RWPE1 (cell line): ENCODE measurements at places on chromosomes 12 and 14.
A peak's percentile ranks its signal among the peaks of the same experiment; 100 is the strongest.

DNA sequence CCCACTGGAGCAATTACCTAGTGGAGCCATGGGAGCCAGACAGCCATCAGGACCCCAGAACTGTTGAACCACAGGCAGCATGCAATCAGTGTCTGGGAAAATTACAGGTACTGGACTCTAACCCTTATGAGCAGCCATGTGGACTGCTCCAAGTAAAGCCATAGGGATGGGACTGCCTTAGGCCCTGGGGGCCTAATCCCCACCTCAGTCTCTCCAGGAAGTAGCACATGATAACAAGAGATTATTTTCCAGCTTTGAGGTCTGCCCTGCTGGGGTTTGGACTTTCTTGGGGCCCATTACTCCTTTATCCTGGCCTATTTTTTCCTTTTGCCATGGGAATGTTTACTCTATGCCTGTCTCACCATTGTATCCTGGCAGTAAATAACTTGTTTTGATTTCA is 226.8 kb downstream of the AEBP2 start:
- DNase-seq = no peak

GRCh38 chr14:30620178-30620577 is 1.9 kb upstream of the SCFD1 start:
- peak; percentile 30 for DNase-seq

- DNase-seq = no peak
Observed at GRCh38 chr12:69046363-69046762, 113.4 kb upstream of the CPM start.

DNA sequence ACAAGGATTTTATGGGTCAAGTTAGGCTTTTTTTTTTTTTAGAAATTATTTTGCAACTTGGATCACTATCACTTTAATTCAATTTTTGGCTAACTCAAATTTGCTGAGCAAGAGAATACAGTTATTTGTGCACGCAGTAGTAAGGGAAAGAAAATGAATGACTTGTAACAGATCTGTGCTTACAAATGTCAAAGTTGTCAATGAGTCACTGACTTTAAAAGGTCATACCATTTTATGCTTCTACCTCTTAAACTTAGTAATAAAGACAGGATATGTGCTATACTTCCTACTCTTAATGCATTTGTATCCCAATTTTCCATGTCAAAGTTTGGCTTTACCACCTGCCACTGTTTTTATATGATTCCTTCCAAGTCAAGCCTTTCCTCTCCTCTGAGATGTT is 131.1 kb upstream of the FBXO33 start:
- no peak for DNase-seq

- DNase-seq = no peak
Observed at GRCh38 chr14:33402604-33403003, 463.9 kb downstream of the NPAS3 start.

DNA sequence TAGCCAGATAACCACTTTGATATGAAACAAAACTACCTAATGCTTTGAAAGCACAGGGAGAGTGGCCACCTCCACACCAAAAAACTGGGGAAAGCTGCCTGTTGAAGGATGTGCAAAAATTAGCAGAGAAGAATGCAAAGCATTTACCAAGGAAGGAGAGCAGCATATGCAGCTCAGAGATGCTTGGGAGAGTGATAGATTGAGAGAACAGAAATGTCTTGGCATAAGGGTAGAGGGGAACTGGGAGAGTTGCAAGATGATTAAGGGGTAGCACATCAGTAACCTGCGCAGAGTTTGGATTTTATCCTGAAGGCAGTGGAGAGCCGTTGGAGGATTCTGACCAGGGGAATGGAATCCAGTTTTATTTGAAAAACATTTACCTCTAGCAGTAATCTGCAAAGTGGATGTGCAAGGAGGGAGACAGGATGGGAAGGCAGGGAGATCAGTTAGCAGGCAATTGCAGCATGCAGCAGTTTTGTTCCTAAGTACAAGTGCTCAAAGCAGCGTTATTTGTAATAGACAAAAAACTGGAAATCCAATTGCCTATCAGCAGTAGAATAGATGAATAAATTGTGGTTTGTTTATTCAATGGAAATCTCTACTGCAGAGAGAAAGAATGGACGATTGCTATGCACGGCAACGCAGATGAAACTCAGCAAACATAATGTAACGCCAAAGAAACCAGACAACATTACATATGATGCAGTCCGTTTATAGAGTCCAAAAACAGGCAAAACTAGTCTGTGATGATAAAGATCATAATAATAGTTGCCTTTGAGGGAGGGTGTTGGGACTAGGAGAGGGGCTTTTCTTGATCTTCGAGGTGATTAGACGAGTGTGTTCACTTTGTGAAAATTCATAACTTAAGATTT is 81.5 kb downstream of the BHLHE41 start:
- DNase-seq = no peak

GRCh38 chr12:51389302-51389999 is 1.8 kb downstream of the GALNT6 start:
- DNase-seq = no peak

- DNase-seq = no peak
Observed at GRCh38 chr12:20946732-20947131, 136.2 kb downstream of the SLCO1B3 start.

DNA sequence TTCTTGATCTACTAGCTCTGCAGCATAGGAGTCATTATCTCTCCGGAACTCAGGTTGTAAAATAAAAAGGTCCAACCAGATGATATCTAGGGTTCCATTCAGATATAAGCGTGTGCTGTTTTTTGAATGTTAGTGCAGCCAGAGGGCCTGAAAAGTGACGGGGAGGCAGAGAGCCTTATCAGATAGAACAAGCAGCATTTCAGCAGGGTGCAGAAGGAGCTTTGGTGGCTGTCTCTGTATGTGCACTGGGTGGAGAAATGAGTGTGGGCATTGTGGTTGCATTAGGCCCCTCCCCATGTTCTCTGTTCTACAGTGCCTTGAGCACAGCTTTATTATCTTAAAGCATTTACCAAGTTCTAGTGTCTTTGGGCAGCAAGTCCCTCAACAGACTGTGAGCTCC is 275.1 kb downstream of the NRXN3 start:
- no peak for DNase-seq

- no peak for DNase-seq
Observed at GRCh38 chr12:116174006-116174405, 103.5 kb downstream of the MED13L start.

- DNase-seq = no peak
Observed at GRCh38 chr12:72491426-72491825, 219.3 kb downstream of the TRHDE start.

- DNase-seq = no peak
Observed at GRCh38 chr14:75323571-75323970, 44.9 kb downstream of the FOS start.

DNA sequence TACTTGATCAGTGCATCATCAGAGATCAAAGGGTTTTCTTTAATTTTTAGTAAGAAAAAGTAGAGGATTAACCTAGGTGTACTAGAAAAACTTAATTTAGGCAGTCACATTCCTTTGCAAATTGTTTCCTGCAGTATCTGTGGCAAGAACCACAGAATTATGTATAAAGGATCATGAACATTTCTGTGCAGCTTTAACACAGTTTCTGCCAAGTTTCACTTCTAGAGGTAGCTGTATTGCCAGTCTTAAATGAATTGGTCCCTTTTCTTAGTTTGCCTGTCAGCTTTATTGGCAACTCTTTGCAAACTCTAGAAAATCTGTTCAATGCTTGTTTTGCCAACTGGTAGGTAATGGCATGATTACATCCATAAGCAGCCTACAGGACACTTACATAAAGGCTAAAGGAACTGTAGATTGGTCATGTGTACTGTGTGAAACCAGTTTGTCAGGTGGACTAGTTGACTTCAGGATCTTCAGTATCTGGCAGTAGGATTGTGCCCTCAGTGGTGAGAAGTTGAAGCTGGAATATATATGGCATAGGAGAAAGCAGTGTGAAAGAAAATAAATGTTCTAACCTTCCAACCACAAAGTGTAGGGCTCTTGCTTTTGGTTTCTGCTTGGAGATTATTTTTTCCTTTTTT is 75.9 kb downstream of the TTLL5 start:
- no peak for DNase-seq

- no peak for DNase-seq
Observed at GRCh38 chr14:105536691-105537579, 10.6 kb downstream of the TMEM121 start.

- DNase-seq = no peak
Observed at GRCh38 chr12:11310336-11310735, at the start of gene PRB4. PRB4 (minus strand) TSS chr12:11310436; CDS start chr12:11310398, 38 bp downstream.

DNA sequence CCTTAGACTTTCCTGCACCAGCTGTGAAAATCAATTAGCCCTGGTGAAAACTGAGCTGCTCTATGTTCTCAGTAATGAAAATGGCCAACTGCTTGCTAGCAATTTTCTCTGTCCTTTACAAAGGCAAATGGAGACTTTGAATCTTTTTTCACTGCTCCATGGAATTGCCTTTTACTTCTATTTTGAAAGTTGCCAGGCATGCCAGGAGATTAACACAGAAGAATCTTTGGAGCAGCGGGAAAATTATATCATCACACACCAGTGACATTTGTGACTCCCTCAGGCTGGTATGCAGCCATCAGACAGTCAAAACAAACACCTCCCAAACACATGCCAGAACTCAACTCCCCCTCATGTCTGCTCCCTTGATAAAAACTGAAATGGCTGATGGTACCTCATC is 872.0 kb upstream of the FLRT2 start:
- no peak for DNase-seq

DNA sequence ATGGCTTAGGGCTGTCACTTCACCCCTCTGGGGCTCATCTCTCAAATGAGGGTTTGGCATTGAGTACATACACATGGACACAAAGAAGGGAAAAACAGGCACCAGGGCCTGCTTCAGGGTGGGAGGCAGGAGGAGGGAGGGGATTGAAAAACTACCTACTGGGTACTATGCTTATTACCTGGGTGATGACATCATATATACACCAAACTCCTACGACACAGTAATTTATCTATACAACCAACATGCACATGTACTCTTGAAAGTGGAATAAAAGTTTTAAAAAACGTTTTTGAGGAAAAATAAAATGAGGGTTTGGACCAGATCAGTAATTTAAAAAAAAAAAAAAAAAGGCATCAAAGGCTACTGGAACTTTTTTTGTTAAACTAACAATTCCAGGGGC is 3.6 kb upstream of the TC2N start:
- no peak for DNase-seq

DNA sequence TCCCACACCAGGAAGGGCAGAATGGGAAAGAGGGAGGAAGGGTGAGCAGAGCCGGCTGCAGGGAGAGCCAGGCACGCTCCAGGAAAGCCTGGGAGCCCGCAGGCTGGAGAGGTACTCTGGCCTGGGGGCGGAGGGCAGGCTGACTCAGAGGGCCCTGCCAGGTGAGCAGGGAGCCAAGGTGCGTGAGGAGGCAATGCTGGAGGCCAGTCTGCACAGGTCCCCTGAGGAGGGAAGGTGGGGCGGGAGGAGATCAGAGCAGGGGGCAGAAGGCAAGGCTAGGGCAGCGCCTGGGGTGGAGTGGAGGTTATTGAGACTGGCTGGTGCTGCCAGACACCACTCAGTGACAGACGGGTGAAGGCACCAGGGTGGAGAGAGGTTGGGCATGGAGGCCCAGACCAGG is 385.0 kb downstream of the BCL11B start:
- peak; percentile 44 for DNase-seq

DNA sequence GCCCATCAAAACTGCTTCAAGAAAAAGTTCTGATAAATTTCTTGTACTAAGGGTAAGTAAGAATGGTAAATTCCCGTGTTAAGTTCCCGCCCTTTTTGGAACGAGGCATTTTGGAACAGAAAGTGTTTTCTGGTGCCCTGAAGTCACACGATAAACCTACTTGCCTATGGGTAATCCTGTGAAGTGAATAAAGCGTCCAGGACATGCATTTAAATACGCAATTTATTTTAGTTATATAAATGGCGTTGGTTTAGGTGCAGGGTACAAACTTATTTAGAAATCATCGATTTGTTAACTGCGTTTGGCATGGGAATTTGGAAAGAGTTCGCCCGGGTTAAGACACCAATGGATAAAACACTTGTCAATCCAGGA is 715 bp upstream of the RAP1B start:
- DNase-seq = no peak

DNA sequence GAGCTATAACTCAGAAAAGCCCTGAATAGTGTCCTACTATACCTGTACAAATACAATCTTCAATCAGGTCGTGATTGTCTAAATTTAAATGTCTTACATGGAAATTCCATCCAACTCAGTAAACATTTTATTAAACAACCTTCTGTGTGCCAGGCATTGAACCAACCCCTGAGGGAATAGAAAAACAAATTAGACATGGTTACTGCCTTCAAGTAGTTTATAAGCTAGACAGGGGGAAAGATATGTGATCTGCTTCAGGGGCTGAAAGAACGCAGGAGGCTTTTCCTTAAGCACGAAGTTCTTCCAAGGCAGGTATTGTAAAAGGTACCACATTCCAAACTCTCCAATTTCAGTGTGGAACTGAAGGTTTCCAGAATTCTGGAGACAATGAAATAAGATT is 39.7 kb upstream of the STAB2 start:
- DNase-seq = no peak

DNA sequence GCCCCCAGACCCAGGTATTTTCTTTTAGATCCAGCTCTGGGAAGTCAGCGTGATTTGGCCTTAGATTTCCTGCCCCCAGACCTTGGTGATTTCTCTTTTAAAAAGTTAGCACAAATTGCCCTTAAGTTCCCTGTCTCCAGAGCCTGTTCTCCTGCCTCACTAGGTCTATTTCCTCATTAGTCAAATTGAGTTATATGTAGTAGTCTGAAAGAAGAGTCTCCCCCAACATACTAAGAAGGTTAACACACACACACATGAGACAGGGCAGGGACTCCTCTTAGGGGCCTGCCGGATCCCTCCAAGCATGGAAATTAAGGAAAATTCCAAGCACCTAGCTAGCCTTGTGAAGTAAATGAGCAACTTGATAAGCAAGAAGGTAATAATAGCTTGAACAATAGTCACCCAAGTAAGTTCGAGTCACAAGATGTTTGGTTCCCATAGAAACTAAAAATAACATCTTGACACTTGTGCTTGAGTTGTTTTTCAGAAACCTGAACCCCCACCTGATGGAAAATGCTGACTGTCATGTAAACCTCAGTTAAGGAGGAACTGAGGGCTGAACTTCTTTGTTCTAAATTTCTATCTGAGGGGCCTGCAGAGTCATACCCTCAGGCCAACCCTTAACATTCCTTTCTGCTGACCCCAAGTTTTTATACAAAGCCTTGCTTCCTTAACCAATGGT is 51.6 kb downstream of the CAND1 start:
- no peak for DNase-seq

- no peak for DNase-seq
Observed at GRCh38 chr14:106044515-106044914, 518.1 kb downstream of the TMEM121 start.

DNA sequence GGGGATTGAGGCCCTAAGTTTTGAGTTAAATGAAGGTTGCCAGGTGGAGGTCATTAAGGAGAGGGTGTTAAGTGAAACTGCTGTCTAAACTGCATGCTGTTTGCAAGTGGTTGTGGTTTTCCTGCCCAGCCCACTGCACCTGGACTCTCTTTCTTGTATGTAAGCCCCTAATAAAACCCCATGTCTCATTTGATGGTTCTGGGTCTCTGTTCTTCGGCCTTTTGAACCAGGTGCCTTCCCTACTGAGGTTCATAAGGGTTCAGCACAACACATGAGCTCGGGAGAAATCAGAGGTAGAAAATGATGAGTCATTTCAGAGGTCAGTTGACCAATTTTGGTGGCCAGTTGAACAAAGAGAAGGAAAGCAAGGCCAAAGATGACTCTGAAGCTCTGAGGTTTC is 382.5 kb downstream of the RPS29 start:
- DNase-seq = no peak

GRCh38 chr12:100544165-100544564 is 29.3 kb upstream of the GAS2L3 start:
- no peak for DNase-seq

- no peak for DNase-seq
Observed at GRCh38 chr12:48441069-48441468, 31.3 kb upstream of the ANP32D start.
